ENCODE measurements at places on chromosomes 6 and 20.
A peak's percentile ranks its signal among the peaks of the same experiment; 100 is the strongest.

GRCh38 chr6:144285798-144286502, 815 bp downstream of the UTRN start:
- peak; percentile 33 for DNase-seq

- no peak for DNase-seq
Observed at GRCh38 chr6:41626917-41627316, 11.4 kb upstream of the MDFI start.

DNA sequence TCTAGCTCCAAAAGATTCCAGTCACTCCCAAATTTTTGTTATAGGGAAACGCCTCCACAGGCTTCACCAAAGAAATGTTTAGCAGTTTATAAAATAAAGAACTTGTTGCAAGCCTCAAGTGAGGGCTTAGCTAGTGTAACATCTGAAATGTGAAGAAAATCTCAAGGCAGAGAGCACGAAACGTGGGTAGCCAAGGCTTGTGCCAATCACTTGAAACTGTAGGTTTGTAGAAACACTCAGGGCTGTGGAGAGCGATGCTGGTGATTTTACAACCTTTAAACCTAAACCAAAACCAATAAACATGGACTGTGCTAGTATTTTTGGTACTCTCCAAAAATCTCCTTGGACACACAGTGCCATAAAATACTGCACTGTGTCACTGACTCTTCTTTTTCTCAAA, 108.1 kb upstream of the TRAF3IP2 start:
- no peak for DNase-seq

GRCh38 chr6:107690643-107691061, 133.5 kb downstream of the SCML4 start:
- DNase-seq, result no peak

GRCh38 chr20:31644701-31645100, 7.0 kb downstream of the COX4I2 start:
- no peak for DNase-seq

DNA sequence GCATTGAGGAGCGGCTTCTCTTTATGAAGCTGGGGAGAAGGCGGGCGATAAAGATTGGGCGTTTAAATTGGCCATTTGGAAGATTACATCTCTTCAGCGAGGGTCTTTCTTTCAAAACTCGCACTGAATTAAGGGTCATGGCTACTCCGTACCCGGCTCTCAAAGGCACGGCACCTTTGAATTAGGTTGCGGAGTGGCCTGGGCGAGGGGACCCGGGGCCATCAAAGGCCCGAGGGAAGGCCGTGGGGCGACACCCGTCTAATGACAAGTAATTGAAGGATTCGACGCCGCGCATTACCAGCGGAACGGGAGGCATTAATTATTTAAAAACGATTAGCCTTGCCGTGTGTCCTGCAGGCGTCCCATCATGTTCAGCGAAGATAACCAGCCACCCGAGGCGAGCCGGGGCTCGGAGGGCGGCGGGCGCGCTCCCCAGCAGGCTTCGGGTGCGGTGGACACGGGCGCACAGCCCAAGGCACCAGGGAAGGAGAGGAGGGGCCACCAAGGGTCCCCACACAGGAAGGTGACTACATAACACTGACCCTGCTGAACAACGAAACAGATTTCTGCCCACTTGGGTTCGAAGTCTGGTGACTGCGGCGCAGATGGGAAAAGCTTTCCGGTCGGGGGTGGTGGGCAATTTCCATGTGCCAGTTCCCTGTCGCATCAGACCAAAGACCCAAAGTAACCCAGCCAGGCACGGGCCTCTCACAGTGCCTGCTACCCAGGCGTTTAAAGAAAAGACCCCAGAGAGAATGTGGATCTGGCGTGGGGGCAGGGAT, 7.4 kb downstream of the FOXA2 start:
- DNase-seq, result no peak

DNA sequence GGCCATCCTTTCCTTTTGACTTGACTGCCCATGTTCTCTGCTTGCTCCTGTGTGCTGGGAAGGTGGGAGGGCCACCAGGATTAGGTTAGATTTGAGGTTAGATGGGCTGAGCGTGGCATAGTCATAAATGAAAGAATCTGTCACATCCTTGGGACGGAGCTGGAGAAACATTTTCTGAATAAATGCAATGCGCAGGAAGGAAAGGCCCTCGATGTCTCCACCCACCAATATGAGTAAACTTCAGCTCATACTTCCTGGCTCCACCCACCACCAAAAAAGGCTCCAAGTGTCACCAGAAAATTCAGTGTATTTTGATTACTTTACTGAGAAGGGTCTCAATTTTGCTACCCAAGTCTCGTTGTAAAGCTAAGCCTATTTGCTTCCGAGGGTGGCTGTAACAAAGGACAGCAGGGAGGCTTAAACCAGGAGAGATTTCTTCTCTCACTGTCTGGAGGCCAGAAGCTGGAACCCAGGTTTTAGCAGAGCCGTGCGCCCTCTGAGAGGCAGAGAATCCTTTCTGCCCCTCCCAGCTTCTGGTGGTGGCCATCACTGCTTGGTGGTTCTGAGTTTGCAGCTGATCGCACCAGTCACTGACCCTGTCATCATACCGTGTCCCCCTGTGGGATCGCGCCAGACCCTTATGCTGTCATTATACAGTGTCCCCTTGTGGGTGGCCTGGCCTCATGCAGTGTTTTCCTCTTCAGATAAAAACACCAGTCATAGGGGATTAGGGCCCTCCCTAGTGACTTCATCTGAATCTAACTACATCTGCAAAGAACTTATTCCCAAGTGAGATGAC, 137.8 kb downstream of the TTLL2 start:
- DNase-seq, result no peak

DNA sequence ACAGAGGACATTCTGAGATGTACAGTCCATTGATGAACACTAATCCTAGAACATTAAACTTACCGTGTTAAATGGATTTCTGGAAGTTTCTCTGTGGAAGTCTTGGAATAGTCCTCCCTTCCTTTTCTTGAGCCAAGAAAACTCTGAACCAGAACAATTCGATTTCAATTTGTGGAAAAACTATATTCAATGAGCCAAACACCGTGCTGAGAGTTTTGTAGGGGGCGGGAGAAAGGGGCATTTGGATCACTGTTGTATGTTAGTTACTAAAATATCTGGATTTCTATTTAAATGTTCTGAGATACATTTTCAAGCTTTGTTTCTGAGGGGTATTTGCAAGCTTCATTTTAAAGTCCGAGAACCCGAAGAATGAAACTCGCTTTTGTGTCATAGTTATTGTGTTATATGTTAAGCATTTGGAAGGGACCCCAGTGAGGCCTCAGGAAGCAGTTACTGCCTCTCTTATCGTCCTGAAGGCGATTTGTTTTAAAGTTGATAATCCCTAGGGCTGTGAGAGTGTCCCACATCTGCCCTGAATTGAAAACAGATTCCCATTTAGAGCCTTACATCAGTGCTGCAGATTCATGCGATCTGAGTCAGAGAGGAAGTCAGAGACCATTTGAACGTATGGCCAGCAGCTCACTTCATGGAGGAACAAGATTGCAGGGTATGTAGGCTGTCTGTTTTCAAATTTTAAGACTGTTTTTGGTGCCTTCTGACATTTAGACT, 70.8 kb upstream of the SASH1 start:
- DNase-seq, result peak; percentile 23

DNA sequence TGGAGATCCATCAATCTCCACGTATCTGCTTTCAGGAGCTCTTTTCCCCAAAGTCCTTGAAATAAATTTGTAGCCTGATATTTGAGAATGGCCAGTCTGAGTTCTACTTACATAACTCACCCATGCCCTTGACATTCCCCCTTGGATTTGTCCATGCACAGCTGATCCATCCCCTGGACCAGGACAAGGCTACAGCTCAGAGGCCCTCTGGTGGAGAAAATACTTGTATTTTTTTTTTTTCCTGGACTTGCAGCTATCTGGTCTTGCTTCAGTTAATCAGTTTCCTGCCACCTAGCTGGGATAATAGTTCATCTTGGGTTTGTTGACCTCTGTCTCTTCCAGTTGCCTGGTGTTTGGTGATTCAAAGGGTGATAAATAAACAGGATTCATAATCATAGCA, 467.6 kb downstream of the DHX35 start:
- DNase-seq, result peak; percentile 38

DNA sequence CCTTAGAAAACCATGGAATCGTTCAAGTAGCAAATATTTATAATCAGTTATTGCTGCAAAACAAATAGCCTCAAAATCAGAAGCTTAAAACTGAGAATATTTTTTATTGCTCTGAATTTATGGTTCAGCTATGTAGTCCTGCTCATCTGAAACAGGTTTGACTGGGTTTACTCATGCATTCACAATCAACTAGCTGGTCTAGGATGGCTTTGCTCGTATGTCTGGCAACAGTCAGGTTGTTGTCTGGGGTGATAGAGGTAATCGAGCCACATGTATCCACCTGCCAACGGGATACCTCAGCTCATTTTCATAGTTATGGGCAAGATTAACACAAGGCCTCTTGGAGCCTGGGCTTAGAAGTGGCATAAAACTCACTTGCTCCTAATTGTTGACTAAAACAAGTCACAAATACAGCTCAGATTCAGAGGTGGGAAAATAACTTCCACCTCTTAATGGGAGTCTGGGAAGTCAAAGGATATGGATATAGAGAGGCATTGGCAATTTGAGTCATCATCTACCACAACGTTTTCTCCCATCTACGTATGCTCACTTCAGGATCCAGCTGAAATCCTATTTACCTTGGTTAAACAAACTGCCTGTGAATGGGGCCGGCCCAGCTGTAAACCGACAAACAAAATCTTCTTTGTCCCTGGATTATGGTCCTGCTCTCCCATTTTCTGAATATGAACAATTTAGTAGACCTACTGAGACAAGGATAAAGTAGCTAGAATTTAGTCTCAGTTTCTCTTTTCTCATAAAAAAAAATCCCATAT, 54.5 kb upstream of the TENT5A start:
- DNase-seq, result no peak

DNA sequence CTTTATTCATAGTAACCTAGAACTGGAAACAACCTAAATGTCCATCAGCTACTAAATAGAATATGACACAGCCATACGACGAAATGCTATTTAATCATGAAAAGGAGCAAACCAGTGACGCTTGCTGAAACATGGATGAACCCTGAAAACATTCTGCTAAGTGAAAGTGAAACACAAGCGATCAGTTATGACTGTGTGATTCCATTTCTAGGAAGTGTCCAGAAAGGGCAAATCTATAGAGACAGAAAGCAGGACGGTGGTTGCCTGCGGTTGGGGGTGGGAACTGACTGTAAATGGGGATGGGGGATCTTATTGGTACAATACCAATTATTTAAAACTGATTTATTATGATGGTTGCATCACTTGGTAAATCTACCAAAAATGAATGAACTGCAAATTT, 126.8 kb downstream of the IPCEF1 start:
- no peak for DNase-seq

DNA sequence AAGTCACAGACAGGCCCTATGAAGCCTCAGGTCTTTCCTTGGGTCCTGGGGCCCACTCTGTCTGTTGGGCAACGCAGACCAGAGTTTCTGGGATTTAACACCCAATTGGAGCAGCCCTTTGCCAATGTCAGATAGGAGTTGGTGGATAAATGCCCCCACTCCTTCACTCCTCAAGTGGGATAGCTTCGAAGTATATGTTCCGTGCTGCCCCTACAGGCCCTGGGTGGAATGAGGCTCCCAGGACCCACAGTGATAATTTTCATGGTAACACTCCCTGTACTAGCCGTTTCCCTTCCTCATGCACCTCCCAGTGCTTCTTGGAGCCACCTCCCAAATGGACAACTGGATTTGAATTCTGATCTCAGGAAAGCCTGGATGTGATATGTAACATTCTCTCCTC, 145.4 kb downstream of the FOXA2 start:
- no peak for DNase-seq

DNA sequence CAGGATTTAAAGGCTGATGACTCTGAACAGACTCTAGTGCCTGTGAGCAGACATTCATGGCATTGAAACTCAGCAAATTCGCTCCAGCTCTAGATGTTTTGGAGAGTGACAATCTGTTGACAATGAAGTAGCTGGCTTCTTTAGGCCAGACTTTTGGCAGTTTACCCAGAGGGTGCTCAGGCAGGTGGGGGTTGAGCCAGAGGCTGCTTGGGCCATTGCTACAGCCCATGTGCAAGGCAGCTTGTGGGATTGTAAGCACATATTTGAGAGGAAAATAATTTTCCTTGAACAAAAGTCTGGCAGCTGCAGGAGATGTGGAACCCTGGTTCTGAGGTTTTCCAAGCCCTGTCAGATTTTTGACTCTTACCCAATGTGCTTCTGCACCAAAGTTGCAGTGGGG, 311.6 kb downstream of the CDC5L start:
- no peak for DNase-seq

DNA sequence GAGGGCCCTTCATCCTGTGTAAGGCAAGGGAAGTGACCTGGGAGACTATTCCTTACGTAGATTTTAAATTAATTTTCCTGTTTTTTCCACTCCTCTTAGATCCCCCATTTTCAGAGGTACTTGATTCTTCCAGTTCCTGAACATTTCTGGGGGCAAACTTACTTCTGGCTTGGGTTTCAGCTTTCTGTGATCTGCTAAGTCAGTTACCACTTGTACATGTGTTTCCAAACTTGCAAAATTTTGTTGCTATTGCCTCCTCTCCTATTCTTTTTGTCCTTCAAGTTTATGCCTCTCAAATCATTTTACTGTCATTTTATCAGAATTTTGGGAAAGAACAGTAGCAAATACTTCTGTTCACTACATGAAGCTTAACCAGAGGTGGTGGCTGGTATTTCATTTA, 81.2 kb downstream of the QRSL1 start:
- DNase-seq, result no peak

- no peak for DNase-seq
Observed at GRCh38 chr20:47785311-47785853, at the start of gene SULF2. Gene SULF2 (minus strand): TSS chr20:47785481. CDS start chr20:47757363, 28,118 bp downstream.

- peak; percentile 72 for DNase-seq
Observed at GRCh38 chr20:297925-298775, 780 bp downstream of the ZCCHC3 start.

- peak; percentile 19 for DNase-seq
Observed at GRCh38 chr6:150713931-150714330, 114.2 kb downstream of the PLEKHG1 start.

DNA sequence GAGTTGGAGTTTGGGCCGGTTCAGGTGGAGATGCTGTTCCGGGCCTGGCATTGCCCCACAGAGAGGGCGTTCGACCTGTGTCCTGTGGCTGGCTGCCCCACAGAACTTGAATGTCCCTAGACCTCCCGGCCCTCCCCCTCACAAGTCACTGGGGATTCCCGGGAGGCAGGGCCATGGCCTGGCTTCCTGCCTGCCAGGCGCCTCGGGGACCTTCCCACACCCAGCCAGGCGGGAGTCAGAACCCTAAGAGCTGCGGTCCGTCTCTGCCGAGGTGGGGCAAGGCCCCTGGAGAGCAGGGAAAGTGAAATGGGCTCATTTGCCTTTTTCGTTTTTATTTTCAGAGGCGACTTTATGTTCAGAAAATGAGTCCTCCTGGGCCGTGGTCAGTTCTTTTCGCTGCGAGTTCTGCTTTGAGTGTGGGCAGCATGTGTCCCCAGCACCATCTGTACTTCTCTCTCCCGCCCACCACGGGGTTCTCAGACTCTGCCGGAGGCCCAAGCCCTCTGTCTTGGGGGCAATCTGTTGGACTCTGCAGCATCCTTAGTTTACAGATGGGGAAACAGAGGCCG, 8.5 kb downstream of the RBM38 start:
- no peak for DNase-seq

All from foreskin melanocyte (primary cell).